ENCODE measurements at places on chromosomes 7 and 10.

GRCh38 chr7:158492367-158492764 lies 95.3 kb downstream of the PTPRN2 start:
- DNase-seq, result no peak

GRCh38 chr10:47402641-47403301 lies 18.7 kb upstream of the ZNF488 start:
- DNase-seq, result no peak

DNA sequence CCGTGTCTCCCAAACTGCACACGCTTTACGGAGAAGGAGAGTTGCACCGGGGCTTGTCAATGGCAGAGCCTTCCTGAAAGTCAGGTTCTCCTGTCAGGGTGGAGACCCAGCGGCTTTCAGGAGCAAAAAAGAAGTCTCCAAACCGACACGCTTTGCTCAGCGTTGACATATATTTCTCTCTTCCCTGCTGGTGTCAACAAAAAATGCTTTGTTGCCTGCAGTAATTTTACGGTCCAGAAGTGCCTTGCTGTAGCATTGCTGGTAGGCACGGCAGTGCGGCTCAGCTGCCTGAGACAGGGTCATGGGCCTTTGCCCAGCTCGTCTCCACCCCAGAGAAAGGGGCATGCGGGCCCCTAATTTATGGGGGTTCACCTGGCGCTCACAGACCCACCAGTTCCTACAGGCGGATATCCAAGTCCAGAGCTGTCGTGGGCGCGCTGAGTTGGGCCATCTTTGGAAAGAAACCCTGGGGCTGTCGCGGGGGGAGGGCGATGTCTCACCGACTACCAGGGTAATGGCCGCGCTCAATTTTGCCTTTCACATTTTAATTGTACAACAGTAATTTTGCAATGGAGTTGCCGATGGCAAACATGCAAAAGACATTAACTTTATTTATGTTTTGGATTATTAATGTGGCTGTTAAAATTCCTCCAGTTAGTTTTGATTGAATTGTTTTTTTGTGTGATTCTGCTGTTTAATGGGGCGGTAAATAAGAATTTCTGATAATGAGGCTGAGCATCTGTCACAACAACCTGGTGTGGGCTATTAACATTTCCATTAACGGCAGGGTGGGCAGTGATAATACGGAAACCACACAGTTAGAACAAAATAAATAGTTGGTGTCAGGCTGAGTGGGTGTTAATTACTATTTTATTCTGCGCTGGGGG lies 478.2 kb upstream of the FOXK1 start:
- no peak for DNase-seq

GRCh38 chr7:105760551-105761447 lies 115.6 kb downstream of the ATXN7L1 start:
- no peak for DNase-seq

- DNase-seq, result no peak
Measured at GRCh38 chr10:124030061-124030460, 63.3 kb downstream of the CHST15 start.

DNA sequence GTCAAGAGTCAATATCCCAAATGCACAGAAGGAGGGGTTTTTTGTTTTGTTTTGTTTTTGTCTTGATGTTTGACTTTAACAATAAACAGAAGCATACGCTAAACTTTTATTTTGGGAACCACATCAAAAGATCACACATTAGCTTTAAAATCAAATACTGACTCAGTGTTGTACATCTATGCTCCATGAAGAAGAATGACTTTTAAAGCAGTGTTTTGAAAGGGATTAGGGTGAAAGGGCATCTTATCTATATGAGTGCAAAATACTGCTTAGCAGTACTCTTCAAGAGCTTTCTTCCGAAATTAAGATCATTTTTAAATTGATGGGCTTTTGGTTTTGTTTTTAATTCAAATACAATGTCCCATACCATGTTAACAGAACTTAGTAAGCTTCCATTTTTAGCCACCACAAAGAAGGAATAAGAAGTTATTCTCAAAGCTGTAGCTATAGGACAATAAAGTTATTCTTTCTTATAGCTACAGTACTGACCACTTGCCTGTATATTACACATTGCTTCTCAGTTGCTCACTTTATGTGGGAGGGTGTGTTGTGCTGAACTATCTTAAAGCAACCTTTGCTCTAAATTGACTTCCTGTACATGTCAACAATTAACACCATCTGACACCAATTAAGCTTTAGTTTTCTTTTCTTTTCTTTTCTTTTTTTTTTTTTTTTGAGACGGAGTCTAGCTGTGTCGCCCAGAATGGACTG lies 144.3 kb upstream of the KAT6B start:
- no peak for DNase-seq

- no peak for DNase-seq
Measured at GRCh38 chr10:117140525-117140902, 2.4 kb upstream of the VAX1 start.

DNA sequence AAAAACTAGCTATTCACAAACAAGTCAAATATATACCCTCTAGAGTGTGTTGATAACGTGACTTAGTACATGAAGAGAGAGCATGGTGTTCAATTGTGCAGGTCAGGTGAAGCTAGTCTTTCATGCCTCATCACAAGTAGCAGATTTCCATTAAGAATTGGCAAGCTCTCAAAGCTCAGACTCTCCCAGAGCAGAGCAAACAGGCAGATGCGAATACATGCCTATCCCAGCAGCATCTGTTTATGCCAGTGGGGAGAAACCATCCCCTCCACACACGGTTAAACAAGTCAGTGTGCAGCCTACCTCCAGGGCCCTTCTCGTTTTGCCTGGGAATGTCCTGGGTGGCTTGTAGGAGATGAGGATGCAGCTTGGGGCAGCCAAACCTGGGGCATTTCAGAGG lies 532.5 kb upstream of the C7orf33 start:
- no peak for DNase-seq
